ENCODE measurements at places on chromosomes 2 and 18.

GRCh38 chr2:233850745-233851144 is 3.6 kb downstream of the HJURP start:
- no peak for DNase-seq

GRCh38 chr2:200658278-200658864 is 72.6 kb downstream of the AOX1 start:
- DNase-seq, result no peak

DNA sequence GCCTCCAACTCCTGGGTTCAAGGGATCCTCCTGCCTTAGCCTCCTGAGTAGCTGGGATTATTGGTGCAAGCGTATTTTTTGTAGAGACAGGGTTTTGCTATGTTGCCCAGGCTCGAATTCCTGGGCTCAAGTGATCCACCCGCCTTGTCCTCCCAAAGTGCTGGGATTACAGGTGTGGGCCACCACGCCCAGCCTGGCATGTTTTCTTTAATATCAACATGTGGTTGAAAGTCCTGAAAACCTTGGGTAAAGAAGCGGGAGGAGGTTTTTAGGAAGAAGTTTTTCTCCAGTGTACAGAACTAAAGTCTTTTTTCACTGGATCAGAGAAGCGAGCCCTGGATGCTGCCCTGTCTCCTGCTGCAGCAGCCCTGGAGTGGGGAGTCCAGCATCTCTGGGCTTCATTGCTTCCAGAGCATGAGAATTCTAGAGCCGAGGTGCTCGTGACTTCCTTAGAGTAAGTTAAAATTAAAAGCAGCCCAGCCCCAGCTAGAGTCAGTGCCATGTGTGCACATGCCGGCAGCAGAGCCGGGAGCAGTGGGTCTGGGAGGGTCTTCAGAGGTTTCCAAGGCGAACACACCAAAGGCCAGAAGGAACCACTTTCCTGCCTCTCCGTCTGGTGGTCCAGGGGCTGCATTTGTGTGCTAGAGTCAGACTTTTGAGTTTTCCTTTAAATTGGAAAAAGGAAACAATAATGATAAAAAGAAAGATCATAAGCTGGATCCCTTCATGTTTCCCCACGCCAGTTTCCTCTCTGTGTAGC is 31.2 kb downstream of the ITGB1BP1 start:
- DNase-seq, result no peak

- DNase-seq, result no peak
Observed at GRCh38 chr2:149388120-149388816, 57.9 kb downstream of the LYPD6 start.

DNA sequence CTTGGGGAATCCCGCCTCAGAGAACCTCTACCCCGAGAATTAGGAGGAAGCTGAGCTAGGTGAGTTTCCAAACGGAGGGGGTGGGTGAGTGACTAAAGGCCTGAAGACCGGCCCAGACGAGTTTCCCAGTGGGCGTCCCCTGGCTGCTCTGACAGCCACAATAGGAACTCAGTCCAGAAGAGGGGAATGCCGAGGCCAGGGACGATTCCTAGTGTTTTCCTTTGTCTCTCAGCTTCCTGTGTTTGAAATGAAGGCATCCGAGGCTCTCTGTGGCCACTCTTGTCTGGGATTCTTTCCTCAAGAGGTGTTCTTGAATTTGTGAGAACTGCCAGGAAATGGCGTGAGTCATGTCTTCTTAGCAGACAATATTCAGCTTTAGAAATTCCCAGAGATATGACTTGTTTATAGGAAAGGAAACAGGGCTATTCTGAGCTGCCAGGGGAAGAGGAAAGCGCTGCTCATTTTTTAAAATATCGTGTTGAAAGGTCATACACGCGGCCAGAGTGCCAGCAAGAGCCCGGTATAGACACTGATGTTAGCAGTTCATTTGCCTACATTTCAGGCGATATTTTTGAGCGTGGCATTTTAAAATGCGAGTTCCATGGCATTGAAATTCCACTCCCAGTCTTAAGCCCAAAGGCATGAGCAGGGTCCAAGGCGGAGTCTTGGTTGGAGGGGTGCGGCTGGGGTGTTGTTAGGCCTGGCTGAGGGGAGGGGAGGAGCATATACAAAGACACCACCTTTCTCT is 169.1 kb upstream of the KLF7 start:
- peak; percentile 12 for DNase-seq
